ENCODE measurements at places on chromosomes 6 and 20.
A peak's percentile ranks its signal among the peaks of the same experiment; 100 is the strongest.

- no peak for DNase-seq
These were observed 48.9 kb downstream of the PHF20 start for GRCh38 chr20:35820715-35821114.

DNA sequence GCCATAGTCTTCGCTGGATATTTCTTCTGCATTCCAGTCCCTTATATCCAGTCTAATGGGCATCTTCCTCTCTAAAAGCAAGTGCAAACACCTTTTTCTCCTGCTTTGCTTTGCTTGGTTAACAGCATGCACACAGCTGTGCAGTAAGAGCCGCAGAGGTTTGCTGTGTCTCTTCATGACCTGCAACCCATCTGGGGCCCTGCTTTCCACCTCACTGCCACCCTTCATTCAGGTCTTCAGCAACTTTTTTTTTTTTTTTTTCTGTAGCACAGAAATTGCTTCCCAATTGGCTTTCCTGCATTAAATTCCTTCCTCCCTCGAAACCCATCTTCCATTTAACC lies 14.4 kb downstream of the NEDD9 start:
- no peak for DNase-seq

GRCh38 chr6:14270925-14271788 lies 153.6 kb downstream of the CD83 start:
- peak; percentile 43 for DNase-seq

DNA sequence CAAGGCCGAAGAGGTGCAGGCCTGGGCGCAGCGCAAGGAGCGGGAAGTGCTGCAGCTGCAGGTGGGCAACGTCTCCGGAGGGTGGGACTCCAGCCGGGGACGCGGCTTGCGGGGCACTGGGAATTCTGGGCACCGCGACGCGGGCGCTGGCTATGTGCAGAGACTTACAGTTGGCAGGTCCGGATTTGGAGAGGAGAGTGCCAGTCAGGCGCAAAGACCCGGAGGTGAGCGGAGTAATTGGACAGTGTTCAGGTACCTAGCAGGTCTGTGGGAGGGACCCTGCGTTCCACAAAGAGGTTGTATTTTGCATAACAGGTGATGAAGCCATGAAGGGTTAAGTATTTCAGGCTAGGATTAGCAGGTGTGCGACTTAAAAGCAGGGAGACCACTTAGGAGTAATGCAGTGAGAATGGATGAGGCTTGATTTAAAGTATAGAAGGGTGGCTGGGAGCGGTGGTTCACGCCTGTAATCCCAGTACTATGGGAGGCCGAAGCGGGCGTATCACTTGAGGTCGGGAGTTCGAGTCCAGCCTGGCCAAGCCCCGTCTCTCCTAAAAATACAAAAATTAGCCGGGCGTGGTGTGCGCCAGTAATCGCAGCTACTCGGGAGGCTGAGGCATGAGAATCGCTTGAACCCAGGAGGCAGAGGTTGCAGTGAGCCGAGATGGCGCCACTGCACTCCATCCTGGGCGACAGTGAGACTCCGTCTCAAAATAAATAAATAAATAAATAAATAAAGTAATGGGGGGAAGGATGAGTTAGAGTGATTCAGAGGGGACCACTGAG lies 1.0 kb downstream of the MRPS26 start:
- DNase-seq, result no peak

DNA sequence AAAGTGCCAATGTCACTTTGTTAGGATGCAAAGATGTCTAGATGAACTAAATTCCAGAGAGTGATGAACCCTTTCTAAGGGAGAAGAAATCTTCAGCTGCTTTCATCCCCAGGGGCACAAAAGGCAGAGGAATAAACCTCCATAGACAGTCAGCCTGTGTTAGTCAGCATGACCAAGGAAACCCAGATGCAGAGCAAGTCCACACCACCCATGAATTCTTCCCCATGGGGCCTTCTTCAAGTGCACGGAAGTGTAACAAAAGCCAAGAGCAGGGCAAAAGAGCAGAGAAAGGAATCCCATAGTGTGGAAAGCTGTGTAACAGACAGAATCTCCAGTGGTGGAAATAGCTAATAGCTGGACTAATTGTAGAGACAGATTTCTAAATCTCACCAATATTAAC lies 50.0 kb downstream of the DCDC2 start:
- no peak for DNase-seq

DNA sequence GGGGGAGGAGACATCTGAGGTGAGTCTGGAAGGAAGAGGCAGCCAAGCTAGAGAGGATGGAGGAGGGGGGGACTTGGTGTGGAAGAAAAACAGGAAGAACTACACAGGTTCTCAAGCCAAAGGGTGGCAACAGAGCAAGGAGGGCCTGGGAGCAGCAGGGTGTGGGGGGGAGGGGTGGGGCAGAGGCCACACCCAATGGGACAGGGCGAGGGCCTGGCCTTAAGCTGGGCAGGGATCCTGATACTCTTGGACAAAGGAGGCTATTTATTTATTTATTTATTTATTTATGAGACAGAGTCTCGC lies 359.0 kb downstream of the ZFAND3 start:
- DNase-seq, result no peak

GRCh38 chr20:50824137-50824536 lies 29.3 kb downstream of the BCAS4 start:
- peak; percentile 25 for DNase-seq

GRCh38 chr20:1377341-1377871 lies 15.4 kb downstream of the FKBP1A start:
- no peak for DNase-seq

DNA sequence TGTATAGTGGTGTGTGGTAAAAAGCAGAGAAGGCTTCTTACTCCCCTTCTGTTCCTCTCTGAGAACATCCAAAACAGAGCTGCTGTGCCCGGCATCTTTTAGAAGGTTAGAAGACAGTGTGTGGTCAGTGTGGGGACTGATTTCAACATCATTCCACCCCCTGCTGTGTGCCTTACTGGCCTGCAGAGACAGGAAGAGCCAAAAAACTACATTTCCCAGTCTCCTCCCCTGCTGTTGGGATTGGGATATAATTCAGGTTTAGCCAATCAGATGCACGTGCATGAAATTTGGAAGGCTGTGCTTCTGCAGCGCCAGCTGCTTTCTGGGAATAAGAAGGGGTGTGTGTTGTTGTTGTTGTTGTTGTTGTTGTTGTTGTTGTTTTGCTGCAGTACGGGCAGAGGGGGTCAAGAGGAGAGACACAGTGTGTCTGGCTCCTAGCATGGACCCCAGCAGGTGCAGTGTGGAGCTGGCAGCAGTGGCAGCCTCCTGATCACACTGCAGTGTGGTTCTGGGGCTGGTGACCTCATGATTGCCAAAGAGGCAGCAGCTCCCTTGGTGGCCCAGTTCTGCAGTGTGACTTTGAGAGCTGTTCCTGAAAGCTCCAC lies 74.7 kb downstream of the MRPL14 start:
- no peak for DNase-seq

DNA sequence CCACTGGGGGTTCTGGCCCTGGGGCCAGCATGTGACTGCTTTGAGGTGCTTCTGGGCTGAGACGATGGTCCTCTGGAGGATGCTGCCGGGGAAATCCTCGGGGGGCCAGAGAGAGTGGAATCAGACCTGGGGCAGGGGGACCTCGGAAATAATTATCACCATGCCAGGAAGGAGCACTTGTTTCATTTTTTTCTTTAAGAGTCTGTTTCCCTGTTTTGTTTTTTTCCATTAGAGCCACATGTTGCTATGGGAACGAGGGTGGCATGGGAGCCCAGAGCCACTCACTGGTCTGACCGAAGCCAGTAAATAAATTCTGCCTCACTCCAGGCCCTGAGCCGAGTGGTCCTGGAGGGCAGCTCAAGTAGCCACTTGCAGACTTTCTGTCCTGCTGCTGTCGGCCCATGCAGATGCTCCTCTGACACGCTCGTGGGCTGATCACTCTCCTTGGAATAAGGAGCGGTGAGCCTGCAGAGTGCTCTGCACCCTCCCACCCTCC lies 365.1 kb downstream of the ZFAND3 start:
- DNase-seq, result no peak

DNA sequence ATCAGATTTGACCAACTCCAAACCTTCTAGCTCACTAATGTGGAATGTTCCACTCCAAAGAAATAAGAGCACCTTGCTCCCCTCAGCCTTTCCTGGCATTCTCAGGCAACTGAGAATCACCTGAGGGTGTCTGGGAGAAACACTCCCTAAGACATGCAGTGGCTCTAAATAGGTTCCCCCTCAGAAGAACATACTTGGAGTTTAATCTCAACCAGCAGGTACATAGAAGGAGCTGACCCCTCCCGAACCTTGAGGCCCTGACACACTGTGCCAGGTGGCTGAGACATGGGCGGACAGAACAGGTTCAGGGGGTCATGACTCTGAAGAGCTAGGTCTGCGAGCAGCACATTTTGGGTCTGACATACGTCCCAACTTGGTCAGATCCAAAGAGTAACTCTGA lies 107.6 kb upstream of the MAP3K4 start:
- no peak for DNase-seq

GRCh38 chr6:46310196-46310595 lies 139.4 kb upstream of the ENPP5 start:
- DNase-seq, result no peak

- DNase-seq, result no peak
These were observed 169.0 kb downstream of the BACH2 start for GRCh38 chr6:90127595-90127994.
